GM10248 (cell line): ENCODE measurements at places on chromosomes 3 and 15.

DNA sequence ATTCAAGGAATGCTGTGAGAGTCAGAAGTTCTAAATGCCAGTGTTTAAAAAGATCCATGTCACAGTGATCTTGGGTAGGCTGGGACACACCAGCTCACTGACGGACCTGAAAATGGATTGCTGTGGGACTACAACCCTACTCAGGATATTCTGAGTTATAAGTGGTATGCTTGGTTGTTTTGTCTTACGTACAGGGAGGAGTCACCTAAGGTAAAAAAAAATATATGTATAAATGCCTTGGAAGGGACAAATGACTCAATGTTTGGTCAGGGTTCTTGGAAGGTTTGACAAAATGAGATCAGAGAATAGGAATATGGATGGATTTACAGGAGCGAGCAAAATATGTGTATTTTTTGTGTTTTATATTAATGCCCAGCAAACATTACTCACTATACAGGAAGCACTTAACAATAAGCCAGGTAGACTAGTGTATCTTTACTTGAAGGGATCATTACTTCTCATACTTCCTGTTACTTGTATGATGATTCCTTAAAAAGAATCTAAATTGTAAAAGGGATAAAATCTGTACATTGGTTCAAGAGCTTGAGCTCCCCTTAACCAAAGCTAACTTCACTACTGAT is 767.3 kb downstream of the GBE1 start:
- no peak for DNase-seq

- no peak for DNase-seq
These were observed 122.7 kb upstream of the IGF1R start for GRCh38 chr15:98525661-98526001.

DNA sequence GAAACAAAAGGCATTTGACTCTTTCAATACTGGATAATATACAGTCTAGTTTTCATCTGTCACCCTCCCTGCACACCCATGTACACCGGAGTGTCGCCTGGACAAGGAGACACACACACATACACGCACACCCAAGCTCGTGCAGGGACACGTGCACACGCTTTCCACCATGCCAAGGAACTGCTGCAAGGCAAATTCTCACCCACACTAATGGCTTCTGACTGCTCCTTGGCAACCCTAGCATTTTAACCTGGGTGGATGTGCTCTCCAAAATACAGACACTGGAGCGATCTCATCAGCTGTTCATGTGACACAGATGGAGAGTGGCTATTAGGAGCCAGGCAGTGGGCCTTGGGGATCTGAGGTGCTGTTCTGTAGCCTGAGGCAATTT is 61.6 kb downstream of the MEIS2 start:
- DNase-seq: no peak

DNA sequence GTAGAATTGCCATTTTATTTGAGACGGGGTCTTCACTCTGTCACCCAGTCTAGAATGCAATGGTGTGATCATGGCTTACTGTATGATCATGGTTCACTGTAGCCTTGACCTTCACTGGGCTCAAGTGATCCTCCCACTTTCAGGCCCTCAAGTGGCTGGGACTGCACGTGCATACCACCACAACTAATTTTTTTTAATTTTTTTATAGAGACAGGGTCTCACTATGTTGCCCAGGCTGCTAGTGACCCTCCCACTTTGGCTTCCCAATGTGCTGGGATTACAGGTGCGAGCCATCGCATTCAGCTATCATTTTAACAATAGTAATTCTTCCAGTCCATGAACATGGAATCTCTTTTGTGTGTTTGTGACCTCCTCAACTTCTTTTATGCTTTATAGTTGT is 11.9 kb downstream of the EPM2AIP1 start:
- DNase-seq: no peak

- peak; percentile 67 for DNase-seq
These were observed 2.9 kb upstream of the C15orf39 start for GRCh38 chr15:75198560-75199356.

DNA sequence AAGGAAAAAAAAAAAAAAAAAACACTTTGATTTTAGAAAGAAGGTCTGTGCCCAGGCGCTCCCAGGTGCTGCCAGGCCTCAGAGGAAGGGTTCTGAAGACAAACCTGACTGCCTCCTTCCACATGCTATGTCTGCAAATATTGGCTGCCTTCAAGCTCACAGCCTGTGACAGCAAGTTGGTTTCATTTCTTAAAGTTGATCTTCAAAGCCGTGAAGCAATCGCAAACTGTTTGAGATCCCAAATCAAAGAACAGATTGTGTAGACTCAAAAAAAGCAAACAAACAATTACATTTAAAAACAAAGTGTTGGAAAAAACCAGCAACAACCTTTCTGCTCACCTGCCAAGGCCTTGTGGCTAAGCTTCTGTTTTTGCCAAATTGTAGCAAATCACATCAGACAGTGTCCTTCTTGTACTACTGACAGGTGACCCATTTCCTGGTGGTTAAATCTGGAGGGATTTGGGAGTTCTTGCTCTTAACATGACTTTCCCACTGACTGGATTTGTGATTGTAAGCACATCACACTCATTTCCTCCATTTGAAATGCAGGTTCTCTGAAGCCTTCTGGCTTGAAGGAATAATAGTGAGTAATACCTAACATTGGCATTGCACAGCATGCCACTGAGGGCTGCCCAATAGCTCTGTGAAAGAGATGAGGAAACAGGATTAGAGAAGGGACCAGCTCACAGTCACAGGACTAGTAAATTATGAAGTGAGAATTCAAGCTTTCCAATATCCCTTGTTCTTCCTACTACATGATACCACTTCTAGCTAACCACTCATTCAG is 502.4 kb downstream of the LPP start:
- no peak for DNase-seq

DNA sequence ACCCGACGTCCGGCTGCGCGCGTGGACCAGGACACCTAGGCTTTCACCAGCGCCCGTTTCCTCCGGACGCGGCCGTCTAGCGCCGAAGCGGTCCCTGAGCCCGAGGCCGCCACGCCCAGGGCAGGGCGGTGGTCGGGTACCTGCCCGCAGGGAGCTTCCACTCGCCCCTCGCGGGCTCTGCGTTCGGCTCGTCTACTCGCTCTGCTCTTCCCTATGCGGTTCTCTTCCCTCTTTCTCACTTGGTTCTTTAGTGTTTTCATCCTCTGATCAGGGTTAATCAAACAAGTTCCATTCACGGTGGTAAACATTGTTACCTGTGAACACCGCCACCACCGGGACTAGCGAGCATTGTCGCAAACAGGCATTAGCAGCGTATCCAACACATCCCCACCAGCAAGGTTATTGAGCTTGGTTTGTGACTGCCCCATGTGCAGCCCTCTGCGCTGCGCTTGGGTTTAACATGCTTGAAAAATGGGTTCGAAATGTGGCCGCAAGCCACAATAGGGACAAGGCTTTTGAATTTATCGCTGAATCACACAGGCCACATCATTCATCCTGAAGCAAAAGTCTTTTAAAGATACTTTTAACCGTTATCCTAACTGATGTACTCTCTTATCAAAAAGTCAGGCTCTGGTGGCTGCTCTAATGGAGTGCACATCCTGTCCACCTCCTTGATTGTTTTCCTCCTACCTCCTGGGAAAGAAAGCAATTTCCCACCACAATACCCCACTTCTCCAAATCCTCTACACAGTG is 843 bp upstream of the CD47 start:
- no peak for DNase-seq

DNA sequence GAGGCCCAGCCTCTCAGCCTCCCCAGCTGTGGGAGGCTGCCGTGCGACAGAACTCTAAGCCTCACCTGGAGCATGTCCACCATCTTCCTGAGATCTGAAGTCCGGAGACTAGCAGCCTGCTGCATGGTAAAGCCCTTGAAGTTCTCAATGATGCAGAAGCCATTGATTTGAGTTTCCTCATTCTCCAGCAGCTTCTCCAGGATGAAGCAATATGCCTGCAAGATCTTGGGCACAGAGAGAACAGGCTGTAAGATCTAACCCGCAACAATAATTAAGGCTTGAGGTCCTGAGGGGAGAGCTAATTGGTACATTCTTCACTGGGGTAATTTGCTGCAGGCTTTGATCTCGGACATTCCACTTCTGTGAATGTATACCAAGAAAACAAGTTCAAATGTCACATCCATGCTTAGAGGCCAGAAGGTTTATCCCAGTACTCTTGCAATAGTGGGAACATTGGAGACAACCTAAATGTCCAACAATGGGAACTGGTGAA is 9.7 kb downstream of the RLBP1 start:
- no peak for DNase-seq

- DNase-seq: no peak
These were observed 39.9 kb upstream of the BDH1 start for GRCh38 chr3:197595470-197596185.

GRCh38 chr3:110743202-110743601 is 328.4 kb upstream of the NECTIN3 start:
- no peak for DNase-seq

GRCh38 chr3:132867956-132868355 is 145.7 kb upstream of the NPHP3 start:
- DNase-seq: no peak

GRCh38 chr3:6779140-6779539 is 81.8 kb upstream of the GRM7 start:
- DNase-seq: no peak

- DNase-seq: no peak
These were observed 55.6 kb downstream of the MYO9A start for GRCh38 chr15:72062319-72062718.

DNA sequence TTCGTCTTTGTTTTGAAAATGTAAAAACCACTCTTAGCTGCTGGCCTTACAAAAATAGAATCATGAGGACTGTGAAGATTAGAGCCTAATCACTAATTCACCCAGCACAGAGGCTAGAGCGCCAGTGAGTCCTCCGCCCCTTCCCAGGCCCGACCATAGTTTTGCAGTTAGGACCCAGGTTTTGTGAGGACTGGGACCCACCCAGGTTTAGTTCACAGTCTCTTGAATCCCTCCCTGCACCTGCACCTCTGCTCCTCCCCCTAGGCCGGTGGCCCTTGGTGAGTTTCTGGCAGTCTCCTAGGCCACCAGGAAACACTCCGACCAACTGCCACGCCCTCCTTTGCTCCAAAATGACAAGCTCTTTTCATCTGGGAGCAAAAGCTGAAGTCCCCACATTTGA is 136.0 kb upstream of the CCDC54 start:
- DNase-seq: peak; percentile 18

DNA sequence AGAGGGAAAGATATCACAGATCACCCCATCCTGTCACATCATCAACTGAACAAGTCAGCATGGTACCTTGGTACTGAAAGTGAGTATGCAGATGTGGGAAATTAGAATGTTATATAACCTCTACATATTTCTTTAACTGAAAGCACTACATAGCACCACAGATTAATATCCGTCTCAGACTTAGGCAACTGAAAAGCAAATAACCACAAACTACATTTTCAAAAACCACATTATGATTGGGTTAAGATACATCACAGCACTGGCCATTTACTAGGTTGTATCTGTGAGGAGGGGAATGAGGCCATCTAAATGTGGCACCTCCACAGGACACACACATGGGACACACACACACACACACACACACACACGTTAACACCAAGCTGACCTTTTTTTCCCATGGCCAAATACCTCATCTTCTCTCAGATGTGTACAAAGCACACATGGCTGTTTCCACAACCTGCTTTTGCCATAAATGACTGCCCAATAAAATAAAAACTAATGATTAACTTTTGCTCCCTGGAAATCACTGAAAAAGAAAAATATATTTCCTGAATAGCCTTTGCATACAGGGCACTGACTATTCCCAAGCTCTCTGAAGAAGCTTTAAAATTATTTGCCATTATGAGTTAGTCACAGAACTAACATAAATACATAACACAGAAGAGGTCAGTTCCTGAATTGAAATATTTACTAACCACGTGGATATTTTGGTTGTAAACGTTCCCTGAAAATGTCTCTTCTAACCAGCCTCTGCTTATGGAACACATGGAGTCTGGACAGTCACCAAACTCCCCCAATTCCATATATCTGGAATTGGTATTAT is 60.1 kb downstream of the SUMF1 start:
- DNase-seq: no peak

DNA sequence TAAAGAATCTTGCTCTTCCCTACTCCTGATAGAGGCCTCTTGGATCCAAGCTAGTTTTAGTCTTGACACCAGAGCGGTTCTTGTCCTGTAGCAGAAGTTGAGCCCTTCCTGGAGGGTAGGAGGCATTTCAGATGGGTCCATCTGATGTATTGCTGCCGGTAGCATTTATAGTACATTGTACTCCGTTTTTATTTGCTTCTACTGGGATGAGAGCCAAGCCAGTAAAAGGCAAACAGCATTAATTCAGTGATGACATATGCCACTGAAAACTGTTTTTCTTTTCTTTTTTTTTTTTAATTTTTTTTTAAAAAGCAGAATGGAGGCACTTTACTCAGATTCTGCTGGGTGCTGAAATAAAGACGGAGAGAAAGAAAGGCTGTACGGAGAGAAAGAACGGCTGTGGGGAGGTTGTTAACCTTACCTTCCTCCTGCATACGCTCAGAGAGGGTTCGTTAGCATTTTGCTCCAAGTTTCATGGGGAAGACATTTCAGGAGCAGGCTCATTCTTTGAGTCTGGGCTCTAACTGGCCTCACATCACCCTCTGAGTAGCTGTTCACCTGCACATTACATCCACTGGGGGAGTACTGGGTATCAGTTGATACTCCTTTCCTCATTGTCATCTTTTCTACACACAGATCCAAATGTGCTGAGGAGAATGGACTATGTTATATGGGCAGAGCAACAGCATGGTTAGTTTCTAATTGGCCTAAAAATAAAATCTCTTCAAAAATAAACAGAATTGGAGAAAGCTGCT is 161.5 kb downstream of the FEZF2 start:
- no peak for DNase-seq

- DNase-seq: peak; percentile 71
These were observed 1.6 kb downstream of the TSC22D2 start for GRCh38 chr3:150409512-150410310.

DNA sequence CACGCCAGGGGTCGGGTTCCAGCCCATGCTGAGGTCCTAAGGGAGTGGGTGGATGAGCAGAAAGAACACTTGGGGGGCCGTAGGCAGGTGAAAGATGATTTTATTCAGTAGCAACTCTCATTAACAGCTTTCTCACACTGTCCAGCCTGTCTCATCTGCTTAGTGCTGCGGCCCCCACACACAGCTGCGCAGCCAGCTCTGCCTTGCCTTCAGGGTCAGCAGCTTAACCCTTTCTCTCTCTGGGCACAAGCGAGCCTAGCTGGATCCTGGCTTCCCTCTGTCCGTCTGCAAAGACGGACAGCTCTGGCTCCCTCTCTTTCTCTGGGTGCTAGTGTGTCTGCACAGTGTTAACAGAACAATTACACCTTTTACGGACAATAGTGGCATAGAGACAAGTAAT is 21.3 kb downstream of the NPAP1 start:
- DNase-seq: no peak

GRCh38 chr3:184503647-184504046 is 57.9 kb upstream of the EPHB3 start:
- DNase-seq: no peak

DNA sequence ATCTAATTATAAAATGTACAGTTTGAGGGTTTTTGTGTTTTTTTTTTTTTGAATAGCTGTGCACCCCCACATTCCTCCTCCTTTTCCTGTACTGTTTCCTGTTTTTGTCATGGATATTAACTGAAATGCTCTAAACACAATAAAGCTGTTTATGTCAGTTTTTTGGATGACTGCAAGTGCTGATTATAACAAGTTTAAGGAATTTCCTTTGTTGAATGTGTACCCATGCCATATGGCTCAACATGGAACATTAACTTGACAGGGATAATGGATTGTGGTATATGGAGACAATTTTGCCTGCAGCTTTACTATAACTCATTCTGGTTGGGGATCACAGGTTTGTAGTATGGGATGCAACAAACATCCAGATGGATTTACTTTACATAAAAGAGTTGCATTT is 216.4 kb downstream of the TCF12 start:
- DNase-seq: no peak
